ENCODE measurements at places on chromosomes 2 and 18.

DNA sequence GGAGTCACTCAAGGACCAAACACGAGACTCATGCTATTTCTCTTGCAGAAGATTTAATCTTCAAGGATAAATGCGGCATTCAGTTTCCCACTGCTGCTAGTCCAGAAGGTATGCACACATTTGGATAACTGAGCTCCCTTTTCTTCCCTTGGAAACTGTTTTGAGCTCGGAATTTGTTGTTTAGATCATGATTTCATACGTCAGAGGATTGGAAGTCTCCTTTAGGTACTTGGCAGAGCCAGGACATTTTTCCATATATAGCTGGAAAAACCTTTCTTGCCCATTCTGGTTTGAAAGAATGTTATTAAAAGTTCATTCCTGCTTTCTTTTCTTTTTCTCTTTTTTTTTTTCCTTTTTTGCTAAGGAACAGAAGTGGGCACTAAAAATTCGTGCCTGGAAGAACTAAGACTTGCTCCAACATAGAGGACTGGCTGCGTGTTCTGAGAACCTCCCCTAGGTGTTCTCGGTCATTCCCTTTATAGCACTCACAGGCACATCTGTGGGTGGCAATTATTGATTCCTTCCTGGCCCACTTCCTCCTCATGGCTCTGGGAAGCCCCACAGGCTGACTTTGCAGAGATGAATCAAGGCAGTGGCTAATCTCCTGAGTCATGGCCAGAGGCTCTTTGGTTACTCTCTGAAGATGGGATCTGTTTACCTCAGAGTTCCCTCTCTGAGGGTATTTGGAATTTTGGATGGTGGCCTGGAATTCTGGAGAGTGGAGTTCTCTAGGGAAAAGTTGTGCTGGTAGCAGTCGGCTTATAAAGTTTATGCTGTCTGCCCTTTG is 104.8 kb downstream of the PLCL1 start:
- no peak for DNase-seq

DNA sequence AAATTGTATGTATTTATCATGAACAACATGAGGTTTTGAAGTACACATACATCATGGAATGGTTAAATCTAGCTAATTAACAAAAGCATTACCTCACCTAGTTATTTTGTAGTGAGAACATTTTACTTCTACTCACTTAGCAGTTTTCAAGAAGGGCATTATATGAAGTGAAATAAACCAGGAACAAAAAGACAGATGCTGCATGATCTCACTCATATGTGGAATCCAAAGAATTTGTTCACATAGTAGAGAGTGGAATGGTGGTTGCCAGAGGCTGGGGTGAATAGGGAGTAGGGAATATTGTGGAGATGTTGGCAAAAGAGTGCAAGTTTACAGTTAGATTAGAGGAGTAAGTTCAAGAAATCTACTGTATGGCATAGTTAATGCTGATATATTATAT is 292.0 kb downstream of the ASXL3 start:
- no peak for DNase-seq

- no peak for DNase-seq
Observed at GRCh38 chr2:217789736-217790181, 213.0 kb downstream of the TNS1 start.

DNA sequence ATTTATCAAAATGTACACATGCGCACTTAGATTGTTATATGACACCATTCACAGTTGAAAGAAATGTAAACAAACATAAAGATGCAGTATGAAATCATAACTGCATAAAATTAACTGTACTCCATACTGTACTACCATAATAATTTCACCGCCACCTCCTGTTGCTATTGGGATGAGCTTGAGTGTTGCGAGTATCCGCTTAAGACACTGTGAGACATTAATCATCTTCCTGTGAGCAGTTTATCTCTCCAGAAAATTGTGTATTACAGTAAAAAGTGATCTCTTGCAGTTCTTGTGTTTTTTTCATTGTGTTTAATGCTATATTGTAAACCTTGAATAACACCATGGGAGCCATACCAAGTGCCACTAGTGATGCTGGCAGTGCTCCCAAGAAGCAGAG is 46.1 kb downstream of the OLA1 start:
- no peak for DNase-seq

Measured in MV-4-11 (cell line).